ENCODE measurements at places on chromosomes 3 and 15.

GRCh38 chr3:73765878-73766545 is 141.3 kb upstream of the PDZRN3 start:
- no peak for DNase-seq

DNA sequence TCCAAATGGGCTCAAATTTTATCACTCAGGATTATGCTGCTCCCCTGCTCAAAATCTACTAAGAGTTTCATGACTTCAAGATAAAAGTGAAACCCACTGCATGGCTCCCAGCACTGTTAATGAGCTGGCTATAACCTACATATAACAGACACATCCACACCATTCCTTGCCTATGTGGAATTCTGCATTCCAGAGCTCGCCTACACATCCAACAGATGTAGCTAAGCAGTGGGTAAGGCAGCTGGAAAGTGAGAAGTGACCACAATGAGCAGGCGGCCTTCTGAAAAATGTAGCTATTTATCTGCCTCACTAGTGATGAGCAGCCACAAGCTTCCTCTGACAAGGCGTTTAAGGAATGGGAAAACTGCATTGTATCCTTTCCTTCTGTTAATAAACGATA is 92.0 kb upstream of the TRIM42 start:
- no peak for DNase-seq

DNA sequence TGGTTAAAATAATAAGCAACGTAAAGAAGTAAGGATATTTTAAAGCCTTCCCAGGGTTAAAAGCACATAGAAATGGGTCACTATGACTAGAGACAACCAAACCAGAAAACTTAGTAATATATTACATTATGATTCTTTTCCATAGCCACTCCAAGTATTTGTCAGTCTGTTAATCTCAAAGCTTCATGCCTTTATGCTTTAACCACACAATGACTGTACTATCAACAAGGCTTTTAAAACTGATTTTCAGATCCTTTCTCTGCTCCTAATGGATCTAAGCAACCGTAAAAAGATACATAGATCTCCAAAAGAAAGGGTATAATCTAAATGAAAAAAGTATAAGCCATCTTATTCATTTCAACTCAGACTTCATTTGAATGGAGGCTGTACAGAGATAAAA is 14.4 kb downstream of the SECISBP2L start:
- DNase-seq, result no peak

DNA sequence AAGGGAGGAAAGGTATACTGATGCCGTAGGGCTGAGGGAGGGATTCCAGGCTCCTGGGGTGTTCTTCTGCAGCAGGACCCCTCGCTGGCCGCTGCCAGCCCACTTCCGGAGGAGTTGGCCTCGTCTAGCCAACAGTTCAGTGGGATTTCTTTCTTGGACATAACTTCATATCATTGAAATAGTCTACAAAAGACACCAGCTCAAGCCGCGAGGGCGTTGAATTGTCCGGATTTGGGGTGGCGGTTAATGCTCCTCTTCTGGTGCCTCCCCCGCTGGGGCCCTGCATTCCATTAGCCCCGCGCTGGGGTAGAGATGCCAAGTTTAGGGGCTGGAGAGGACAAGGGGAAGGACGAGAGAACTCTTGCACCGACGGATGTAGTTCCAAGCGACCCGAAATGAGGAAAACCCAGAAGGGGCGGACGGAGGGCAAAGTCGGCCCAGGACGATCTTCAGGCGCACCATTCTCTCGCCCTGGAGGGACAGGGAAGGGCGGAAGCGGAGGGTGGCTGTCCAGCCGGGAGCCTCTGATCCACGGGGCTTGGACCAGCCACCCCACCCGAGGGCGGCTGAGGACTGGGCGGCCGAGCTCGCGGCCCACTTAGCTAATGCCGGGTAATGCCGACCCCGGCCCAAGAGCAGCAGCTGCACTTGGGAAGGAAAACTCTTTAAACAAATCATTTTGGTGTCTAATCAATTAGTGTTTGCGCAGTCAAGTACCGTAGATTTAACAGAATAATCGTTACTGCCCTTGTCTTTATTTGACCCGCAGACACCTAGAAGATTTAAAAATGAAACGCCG is 4.7 kb upstream of the ONECUT1 start:
- DNase-seq, result no peak

DNA sequence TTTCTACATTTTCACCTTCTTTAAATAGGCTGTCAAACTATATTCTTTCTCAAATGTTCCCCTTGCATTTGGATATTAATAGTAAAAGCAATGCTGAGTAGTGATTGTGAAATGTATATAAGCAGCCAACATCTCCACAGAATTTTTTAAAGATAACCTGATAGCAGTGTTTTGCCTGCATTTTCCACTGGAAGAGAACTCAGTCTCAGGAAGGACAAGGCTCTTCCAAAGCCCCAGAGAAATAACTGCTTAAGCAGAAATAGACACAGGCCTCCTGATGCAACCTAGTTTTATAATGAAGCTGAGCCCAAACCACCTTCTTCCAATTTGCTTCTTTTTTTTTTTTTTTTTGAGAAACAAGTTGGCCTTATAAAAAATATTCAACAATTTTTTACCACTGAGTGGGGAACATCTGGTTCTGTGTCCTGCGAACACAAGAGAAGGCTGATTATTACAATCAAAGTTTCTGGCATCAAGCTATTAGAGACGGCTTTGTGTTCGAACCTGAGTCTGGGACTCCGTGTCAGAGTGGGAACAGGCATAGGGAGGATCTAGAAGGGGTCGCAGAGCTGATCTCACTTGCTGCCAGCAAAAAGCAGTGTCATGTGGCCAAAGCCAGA is 332.5 kb upstream of the TBL1XR1 start:
- no peak for DNase-seq

DNA sequence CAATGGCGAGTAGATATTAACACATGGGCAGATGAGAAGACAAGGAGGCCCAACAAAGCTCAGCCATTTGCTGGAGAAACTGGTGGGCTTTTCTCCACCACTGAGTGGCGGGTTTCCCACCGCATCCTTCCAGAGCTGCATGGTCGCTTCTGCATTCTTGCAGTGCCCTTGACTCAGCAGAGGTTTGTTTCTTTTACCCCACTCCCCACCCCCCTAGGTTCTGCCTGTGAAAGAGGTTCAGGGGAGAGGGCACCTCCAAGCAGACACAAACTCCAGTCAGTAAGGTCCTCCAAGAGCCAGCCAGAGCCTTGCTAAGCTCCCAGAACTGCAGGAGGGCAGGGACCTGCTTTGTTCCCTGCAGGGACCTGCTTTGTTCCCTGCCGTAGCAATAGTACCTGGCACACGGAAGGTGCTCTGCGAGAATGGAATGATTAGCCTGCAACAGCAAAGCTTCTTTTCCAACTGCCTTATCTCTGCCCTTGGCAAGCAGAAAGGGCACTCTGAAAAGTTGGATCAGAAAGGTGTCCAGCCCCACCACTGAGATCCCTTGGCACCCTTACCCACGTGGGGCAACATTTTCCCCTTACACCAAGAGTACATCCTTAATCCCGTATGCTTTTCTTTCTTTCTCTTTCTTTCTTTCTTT is 1.4 kb downstream of the PAQR5 start:
- DNase-seq, result no peak

DNA sequence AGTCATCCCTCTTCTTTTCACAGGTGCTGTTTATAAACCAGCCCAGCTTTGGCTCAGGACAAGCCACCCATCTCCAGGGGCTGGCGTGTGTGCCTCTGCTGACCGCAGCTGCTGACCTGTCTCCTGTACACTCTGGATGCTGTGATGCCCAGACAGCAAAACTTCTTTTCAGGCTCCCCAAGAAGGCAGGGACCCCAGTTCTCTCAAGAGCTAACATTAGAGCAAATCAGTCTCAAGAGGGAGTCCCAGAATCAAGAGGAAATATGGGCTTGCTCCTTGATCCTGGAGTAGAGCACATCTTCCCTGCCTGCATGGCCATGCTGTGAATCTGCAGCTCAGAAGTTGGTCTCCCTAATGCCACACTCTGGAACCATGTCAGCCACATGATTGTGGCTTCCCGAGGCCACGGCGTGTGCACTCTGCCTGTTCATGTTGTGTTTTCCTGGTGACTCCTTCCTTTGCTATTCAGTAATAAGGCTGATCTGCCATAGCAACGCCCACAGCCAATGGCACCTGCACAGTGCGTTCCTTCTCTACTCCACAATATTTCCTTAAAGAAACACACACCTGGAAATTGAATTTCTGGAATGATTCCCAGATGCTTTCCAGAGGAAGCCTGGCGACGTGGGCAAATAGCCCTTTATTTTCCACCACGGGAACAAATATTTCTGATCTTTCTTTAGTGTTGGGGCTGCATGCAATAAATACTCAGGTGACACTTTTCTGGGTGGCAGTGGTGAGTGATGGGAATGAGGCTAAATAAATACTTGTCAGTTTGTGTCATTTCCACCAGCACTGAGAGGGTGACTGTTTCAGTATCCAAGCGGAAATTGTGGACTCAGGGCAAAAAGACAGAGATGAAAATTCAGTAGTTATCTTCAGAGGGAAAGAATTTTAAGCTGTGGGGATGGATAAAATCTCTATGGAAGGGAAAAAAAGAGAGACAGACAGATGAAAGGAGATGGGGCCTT is 21.9 kb upstream of the THSD4 start:
- DNase-seq, result no peak

DNA sequence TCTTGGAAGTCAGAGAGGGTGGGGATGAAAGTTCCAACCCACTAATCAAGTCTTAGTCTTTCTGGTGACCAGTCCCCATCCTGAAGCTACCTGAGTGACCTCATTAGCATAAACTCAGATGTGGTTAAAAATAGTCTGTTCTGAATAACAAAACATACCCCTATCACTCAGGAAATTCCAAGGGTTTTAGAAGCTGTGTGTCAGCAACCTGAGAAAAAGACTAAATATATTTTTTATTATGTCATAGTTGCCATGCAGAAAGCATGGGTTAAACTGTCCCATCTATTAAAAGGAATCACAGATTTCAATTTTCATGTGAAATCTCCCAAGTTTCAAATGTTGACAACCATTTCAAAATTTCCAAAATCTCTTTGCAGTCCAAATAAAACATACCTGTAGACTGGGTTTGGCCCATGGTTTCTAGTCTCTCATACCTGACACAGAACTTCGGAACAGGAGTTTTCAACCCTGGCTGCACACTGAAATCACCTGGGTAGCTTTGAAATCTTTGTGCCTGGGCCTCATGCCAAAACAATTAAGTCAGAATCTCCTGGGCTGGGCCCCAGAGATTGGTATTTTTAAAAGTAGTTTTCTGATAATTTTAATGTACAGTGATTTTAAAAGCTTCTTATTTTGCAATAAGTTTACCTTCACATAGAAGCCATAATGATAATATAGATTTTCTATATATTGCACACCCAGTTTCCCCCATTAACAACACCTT is 476.3 kb downstream of the RBMS3 start:
- DNase-seq, result no peak

DNA sequence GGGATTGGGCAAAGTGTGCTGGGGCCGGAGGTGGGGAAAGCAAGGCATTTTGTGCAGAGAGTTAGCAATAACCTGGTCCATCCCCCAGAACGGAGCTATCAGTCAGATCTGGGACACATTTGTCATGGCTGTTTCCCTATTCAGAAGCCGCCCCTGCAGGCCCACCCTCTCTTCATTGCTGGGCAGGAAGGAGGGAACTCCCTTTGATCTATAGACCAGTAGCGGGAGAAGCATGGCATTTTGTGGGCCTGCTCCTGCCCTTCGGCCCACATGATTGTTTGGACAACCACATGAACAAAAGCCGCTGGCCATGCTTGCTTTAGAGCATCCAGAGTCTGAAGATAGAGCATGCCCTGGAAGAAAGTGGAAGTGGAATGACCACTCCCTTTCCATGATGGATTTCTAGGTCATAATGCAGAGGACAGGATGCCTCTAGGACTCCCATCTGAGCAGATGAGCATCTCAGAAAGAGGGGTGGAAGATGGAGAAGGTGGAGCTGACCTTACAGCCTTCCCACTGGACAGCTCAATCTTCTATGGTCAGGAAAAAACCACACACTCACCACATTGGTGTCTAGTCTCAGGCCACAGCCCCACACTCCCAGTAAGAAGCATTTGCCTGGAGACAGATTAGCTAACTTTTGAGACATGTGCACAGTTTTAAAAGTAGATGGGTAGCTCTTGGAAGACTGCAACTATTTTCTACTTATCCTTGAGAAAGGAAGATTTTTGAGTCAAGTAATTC is 11.9 kb upstream of the LRTM1 start:
- no peak for DNase-seq

DNA sequence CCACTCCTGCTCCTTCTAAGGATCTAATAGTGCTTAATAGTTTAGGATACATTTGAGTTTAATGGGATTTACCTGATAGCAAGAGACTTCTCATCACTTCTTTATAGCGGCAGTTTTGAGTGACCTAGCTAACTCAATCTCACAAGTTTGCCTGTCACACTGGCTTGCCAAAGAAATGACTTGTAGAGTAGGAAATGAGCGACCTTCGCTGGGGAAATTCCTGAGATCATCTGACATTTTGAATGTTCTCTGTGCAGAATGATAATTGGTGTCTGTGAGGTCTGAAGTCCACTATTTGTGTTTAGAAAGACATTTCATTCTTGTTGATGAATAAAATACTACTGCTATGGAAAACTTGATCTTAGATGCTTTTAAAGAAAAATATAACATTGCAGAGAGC is 30.3 kb downstream of the SUCLG2 start:
- DNase-seq, result no peak

DNA sequence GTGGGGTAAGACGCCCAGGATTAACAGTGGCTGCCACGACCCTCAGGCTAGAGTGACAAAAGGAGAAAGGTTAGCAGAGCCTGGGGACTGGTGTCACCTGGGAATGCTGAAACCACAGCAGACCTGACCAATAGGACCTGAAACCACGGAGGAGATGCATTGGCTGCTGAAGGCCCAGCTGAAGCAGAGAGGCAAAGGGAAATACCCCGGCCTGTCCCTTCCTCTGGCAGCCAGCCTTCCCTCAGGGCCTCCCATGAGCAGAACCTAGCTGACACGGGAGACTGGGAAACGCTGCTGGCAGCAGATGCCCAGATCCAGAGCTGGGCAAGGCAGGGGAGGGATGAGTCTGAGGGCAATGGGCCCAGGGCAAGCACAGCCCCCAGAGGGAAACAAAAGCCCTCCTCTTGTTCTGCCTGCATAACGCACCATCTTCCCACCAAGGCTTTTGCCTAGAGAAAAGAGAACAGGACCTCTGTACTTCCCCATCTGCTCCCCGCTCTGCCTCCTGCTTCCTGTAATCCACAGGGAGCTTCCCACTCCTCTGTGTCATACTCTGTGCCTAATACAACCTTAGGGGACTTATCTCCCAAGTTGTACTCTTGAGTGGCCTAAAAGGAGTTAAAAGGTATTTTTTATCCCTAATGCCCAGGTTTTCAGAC is 216.2 kb downstream of the ABHD5 start:
- DNase-seq, result no peak

DNA sequence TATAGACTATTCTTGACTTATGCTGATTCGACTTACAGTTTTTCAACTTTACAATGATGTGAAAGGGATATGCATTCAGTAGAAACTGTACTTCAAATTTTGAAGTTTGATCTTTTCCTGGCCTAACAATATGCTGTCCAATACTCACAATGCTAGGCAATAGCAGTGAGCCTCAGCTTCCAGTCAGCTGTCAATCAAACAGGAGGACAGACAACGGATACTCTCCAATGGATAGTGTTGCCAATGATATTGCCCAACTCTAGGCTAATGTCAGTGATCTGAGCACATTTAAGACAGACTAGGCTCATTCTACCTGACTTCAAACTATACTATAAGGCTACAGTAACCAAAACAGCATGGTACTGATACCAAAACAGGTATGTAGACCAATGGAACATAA is 55.0 kb upstream of the ZNF280D start:
- DNase-seq, result no peak

GRCh38 chr3:188233320-188233719 is 79.4 kb downstream of the LPP start:
- no peak for DNase-seq

Data from stimulated activated CD8-positive, alpha-beta memory T cell treated with anti-CD3 and anti-CD28 coated beads, Interleukin-7, amount 100 ng/mL, for 4 hours (primary cell).